BE2C (cell line): ENCODE measurements at places on chromosomes 11 and 22.

DNA sequence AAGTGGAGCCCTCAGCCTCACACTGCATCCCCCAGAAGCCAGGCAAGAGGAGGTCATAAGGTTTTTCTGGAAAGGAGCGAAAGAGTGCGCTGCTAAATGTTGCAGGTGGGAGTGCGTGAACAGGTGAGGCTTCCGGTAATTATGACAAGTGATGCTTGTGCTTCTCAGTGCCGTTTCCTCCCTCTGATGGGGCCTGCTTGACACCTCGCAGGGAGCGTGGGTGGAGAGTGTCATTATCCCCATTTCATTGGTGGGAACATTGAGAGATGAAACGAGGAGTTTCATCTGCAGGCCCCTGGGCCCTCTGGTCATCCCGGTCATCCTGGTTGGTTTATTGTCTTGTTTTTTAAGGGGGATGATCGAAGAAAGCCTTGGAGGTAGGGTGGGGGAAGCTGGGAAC lies 57.5 kb downstream of the BCR start:
- DNase-seq: no peak

GRCh38 chr11:46649180-46649738 lies 31.9 kb downstream of the ATG13 start:
- DNase-seq: no peak

- DNase-seq: no peak
Observed at GRCh38 chr22:20455709-20456063, 18.1 kb upstream of the SCARF2 start.

GRCh38 chr11:60875366-60876167 lies 8.2 kb downstream of the ZP1 start:
- no peak for DNase-seq

DNA sequence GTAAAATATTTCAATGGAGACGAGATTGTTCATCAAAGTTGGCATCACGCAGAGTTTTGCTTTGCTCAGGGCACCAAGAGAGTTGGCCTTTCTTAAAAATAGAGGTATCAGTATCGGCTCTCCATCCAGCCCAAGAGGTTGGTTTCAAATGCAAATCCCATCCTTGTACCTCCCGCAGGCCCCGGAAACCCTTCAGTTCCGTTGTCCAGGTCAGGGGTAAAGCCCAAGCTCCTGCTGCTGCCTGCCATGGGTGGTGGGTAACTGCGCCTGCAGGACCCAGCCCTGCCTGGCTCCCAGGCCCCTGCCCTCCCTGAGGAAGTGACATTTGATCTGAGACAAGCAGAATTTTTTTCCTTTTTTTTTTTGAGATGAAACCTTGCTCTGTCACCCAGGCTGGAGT lies 49.3 kb upstream of the RTL6 start:
- no peak for DNase-seq

- DNase-seq: no peak
Observed at GRCh38 chr11:58965246-58965985, 26.1 kb downstream of the GLYATL1 start.

DNA sequence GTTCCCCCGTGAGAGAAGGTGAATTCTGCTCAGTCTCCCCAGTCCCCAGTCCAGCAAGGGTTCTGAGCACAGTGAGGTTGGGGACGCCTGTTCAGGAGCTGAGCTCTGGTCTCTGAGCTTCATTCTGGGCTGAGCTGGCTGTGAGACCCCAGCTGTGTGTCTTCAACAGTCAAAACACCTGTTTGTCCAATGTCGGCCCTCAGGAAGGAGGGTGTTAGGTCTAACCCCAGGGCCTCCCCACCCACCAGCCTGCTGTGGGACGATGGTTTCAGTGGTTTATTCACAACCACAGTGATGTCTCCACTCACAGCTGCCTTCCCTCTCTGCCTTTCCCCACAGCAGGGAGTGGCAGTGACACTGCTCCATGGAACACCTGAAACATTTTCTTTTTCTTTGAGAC lies 1282.9 kb downstream of the TBC1D22A start:
- no peak for DNase-seq

DNA sequence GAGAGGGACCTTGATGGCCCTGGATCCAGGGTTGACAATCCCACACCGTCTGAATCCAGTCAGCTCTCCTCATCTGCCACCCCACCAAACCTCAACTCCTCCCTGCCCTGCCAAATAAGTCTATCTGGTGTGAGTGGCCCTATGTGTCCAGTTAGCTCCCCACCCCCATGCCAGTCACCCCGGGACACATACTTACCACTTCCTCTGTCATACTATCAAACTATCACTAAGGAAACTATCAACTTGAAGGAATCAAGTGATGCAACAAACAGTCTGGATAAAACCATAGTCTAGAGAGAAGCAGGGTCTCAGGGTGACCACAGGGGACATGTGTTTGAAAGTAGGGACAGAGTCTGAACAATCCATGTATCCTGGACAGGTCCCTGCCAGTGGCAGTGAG lies 13.2 kb upstream of the CSF2RB start:
- DNase-seq: no peak

- DNase-seq: no peak
Observed at GRCh38 chr11:114650661-114651060, 27.7 kb upstream of the NXPE2 start.

DNA sequence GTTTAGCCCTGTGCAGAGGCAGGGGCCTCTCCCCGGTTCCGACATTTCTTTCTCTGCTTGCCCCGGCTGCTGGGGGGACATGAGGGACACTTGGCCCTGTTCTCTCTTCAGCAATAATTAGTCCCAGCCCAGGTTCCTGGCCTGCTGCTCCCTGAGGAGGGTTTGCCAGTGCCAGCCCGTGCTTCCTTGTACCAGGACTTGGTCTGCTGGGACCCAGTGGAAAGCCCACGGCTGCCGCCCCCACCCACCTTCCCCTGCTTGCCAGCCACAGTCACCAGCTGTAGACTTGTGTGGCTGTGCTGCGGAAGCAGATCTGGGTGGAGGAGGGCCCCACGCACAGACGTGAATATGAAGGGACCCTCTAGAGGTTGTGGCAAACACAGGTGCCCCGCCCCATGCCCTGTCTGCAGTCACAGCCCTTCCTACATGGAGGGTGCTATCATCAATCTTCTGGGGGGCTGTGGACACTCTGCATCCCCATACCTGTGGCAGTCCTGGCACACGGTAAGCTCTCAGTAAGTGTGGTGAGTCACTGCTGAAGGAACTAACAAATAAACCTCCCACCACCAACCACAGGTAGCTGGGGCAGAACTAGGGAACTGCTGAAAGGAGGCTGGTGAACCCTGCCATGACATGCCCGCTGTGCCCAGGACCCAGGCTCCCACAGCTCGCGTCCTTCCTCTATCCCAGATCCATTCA lies 949 bp downstream of the TP53AIP1 start:
- DNase-seq: no peak

- DNase-seq: no peak
Observed at GRCh38 chr11:28819741-28820140, 711.6 kb downstream of the METTL15 start.

DNA sequence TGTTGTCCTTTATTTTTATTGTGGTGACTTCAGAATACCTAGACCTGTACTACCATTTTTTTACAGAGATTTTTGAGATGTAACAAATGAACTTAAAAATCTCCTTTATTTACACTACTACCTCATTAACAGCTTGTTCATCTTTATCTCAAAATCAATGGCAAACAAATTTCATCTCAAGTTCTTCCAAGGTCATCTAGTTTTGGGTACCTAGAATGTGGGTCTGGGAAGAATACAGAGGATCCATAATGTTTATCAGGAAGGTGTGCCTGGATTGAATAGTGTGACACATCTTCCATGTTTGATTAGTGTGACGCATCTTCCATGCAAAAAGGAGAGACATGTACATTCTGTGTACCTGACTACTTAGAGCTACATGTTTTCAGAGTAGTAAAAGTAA lies 63.3 kb upstream of the CCDC179 start:
- no peak for DNase-seq

- peak; percentile 69 for DNase-seq
Observed at GRCh38 chr11:114280696-114281095, 15.5 kb upstream of the NNMT start.

DNA sequence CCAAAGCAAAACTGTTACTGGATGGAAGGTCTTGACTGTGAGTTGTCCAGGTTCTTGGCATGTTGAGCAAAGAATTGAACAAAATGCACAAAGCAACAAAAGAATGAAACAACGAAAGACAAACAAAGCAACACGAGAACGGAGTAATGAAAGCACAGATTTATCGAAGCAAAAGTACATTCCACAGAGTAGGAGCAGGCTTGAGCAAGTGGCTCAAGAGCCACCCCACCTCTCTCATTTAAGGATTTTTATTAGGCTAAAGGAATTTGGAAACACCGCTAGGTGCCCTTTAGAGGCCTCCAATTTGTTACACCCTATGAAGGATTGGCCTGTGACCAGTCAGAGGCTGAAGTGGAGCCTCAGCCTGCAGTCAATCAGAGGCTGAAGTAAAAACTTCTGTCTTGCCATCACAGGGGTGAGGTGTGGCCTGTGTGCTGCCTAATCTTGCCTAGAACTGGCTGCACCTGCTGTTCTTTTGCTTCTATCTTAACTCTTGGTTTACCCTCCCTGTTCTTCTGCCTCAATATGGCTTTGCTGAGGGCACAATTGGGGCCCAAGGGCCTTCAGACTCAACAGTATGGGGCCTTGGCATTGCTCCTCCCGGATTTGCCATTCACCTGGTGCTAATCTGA lies 59.4 kb upstream of the FTH1 start:
- no peak for DNase-seq

- DNase-seq: no peak
Observed at GRCh38 chr22:17997456-17997855, 26.9 kb downstream of the MICAL3 start.

DNA sequence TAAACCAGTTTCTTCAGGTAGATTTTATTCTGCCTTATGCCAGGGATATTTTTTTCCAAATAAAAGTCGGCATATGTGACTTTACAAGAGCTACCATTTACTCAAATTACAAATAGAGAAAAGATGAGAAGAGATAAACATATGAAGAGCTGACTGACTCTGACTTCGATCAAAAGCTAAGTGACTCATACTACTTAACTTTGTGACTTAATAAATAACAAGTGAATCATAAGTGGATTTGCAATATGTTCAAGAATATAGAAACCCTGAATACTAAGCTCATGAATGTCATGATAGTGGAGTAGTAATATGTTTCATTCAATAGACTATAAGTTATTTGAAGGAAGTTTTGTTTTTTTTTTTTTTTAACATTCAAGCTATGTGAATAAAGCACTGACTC lies 130.5 kb upstream of the ANO3 start:
- DNase-seq: no peak

GRCh38 chr22:27317971-27318428 lies 483.6 kb downstream of the MN1 start:
- DNase-seq: no peak

GRCh38 chr11:18321578-18321968 lies 367 bp downstream of the HPS5 start:
- DNase-seq: no peak

DNA sequence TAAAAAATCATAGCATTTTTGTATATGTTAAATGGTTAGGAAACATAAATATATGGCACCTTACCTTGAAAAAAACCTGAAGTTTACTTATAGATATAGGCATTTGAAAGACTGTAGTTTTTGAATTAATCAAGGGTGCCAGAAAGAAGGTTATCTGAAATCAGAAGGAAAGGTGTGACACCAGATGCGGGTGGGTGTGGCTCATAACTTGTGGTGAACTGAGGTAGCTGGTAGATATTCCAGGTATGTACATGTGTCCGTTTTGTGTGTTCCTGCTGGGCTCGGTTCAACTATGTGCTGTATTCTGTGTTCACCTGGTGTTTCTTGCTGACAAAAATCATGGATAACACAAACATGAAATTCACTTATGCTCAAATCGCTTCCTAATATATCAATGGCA lies 35.6 kb downstream of the STK33 start:
- DNase-seq: no peak

DNA sequence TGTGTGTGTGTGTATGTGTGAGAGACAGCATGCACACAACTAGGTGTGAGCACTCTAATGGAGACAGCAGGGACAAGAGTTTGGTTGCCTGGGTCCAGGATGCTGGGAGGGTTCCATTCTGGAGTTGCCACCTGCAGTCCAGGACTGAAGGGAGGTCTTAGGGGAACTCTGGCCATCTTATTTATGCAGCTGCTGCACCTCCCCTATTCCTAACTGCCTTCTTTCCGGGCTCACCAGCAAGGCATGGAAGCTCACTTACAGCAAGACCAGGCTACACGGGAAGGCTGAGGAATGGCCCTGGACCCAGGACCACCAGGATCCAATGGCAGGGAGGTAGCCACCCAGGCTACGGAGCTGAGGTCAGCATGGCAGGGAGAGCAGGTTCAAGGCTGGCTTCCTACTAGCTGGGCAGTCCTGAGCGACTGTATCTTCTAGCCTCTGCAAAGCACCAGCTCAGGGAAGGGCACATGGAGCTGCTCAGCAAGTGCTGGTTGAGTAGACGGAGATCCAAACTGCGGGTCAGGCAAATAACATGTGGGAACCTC lies 42.2 kb upstream of the B3GAT1 start:
- no peak for DNase-seq

DNA sequence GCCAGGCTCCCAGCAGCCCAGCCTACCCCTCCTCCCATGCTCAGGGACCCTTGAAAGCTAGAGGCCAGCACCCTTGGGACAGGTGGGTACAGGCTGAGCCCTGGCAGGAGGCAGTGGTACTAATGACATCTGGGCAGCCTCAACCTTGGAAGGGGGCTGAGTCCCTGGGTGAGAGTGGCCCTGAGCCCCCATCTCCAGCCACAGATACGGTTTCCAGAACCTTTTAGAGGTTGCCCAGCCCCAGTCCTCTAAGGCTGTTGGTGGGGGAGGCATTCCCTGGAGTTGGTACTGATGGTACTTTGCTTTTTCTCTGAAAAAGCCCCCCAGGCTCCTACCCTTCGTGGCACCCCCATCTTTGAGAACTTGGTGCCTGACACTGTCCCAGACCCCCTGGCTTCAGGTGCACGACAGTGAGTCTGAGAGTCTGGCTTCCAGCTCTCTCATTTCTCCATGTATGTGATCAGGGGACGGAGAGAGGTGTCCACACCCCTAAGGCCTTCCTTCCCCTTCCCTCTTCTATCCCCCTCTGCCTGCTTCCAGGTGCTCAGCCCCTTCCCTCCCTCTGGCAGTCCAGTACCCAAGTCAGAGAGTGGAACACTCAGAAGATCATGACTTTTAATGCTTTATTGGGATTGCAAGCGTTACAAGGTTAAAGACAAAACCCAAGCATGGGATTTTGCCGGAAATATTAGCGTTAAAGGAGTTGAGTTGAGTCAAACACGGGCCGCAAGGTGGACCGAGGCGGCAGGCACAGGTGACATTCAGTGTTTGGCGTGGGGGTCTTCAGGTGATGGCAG lies 10.5 kb downstream of the IGF2 start:
- DNase-seq: no peak

DNA sequence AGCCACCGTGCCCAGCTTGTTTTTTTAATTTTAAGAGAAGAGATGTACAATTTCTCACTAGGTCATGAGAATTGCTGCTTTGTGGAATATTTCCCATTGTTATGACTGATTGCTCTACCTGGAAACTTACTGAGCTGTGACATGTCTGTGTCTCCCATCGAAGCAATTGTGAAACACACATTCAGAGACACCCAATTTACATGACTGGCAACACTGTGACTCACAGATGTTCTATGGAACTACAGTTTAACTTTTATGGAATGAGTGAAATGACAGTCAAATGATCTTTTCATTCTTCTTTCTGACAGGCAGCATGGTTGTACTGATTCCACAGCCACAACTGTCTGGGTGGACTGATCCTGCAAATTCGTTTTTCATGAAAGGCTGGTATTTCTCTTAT lies 32.3 kb downstream of the ELF5 start:
- DNase-seq: no peak
